H1 (cell line): ENCODE measurements at places on chromosomes 2 and 18.

DNA sequence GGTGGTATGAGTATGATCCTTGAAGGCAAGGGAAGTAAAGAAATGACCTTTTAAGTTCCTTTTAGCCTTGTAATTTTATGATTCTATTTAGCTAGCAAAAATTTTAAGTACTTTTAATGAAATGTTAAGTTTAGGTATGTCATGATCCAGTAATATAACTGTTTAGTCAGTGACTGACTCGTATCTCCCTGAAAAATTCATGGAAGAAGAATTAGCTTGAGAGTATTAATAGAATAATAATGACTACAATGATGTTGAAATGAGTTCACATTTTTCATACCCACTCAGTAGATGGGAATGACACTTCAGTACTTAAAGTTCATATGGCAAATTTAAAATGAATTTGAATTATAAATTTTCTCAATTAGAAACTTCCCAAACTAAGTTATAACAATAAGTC is 14.6 kb downstream of the RAB3GAP1 start:
- DNase-seq: no peak

DNA sequence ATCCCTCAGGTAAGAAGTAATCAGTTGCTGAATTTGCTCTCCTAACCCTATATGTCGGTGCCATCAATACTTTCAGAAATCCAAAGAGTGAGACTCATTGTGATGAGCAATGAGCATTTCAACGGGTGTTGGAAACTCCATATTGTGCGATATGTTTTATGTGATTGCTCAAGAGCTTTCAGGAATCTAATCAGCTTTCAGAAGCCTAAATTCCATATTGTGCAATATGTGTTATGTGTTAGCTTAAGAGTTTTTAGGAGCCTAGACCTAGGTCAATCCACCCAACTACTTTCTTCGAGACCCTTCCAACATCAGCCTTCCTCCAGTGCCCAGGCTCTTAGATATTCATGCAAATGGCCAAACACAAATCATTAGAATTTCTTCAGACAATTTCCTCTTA is 277.3 kb downstream of the DSC3 start:
- DNase-seq: no peak

GRCh38 chr2:74880054-74880728 is 46.3 kb downstream of the HK2 start:
- DNase-seq: no peak

- DNase-seq: peak; percentile 82
These were observed 12.7 kb downstream of the RMC1 start for GRCh38 chr18:23515911-23516546.

DNA sequence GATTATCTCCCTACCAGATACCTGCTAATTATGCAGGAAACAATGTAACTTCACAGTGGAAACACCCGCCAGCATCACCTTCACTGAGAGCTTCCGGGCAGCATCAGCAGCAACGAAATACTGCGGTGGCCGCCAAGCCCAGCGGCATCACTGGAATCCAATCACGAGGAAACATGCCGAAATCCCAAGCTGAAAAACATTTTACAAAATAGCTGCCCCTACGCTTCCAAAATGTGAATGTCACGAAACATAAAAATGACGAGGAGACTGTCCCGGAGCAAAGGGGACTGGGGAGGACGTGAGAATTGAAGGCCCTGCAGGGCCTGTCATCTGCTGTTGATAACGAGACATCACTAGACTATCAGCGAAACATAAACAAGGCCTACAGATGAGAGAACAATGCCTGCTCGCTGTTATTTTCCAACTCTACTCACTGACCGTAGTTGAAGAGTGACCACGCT is 82.6 kb downstream of the HDAC4 start:
- no peak for DNase-seq

DNA sequence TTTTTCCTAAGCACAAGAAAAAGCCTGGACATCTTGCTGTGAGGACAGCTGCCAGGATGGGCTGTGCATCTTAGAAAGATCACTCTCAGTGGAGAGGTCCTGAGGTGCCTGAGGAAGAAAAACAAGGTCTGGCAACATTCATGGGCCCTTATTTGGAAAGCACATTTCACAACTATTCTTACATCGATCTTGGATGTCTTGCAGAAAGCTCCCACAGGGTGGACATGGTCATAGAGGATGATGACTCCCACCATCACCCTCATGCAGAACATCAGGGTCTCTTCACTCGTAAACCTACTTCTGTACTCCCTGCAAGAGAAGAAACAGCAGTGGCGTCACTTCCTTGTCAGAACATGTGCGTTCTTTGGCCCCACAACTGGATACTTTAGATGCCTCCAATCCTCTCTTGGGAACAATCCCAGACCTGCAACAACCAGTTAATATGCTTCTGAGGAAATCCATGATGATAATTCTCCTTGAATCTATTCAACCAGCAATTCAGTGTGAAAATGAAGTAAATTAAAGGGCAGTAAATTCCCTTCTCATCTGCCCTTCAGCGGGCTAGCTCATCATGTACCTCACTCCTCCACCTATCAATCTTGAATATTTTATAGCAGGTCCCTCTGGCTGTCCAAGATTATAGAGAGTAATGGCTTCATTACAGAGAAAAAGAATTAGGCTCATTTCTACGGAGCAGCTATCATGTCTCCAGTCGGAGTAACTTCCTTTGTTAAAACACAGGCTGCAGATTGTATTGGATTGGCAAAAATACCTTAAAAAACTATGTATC is 106.2 kb downstream of the CYRIA start:
- no peak for DNase-seq

DNA sequence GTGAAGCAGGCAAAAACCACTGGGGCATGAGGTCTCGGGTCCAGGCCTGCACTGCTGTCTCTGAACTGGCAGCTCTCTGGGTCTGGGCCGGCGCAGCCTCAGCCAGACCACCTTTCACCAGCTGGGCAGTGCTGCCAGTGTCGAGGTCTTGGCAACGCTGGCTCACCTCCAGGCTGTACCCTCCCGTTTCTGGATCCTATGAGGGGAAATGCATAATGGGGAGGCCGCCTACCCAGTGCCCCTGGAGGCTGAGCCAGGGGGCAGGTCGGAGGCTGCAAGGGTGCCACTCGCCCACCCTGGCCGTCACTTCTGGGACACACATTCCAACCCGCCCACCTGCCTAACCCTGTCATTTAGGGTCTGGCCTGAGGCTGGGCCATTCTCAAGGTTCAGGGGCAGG is 24.6 kb downstream of the KIF1A start:
- DNase-seq: no peak

- DNase-seq: no peak
These were observed at the start of gene IGFBP2 for GRCh38 chr2:216632952-216633615. IGFBP2 (plus strand) TSS chr2:216633420; CDS start chr2:216633524, 104 bp downstream.

GRCh38 chr2:42793334-42794270 is 1.2 kb upstream of the HAAO start:
- no peak for DNase-seq

DNA sequence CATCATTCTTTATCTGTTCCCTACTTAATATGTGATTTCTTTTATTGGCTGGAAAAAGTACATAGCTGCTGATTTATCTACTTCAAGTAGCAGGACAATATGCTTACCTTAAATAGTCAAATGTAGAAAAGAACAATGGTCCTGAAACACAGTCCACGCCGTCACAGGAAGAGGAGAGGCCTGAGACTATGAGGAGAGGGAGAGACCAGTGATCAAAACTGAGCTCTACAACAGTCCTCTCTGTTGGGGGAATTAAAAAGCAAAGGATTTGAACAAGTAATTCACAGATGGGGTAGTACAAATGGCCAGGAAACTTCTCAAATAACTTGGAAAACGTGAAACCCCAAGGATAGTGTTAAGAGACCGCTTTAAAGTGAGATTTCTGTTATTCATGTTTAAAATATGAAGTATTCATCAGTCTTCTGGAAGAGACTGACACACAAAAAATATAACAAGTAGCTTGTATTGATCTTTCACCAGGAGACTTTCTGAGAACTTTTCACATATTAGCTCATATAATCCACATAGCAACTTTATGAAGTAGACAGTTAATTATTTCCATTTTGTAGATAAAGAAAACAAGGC is 20.2 kb downstream of the SCYGR8 start:
- no peak for DNase-seq

DNA sequence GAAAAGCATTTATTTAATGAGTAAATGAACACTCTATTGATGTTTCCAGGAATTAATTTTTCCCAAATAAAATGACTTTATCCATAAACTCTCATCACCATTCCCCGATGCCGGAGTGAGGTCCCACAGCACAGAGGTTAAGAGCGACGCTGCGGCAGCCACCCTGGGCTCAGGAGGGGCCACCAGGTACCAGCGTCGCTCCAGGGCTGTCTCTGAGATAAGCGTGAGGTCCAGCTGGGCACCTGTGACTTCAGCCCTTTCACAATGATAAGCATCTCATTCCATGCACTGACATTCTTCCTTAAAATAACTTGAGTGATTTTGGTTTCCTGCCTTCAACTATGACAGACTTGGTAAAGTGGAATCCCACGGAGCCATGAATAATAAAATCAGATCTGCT is 182.1 kb downstream of the TWIST2 start:
- no peak for DNase-seq

GRCh38 chr2:124678043-124678442 is 653.0 kb downstream of the CNTNAP5 start:
- no peak for DNase-seq

- no peak for DNase-seq
These were observed 1.3 kb upstream of the ZNF24 start for GRCh38 chr18:35345460-35345921.

DNA sequence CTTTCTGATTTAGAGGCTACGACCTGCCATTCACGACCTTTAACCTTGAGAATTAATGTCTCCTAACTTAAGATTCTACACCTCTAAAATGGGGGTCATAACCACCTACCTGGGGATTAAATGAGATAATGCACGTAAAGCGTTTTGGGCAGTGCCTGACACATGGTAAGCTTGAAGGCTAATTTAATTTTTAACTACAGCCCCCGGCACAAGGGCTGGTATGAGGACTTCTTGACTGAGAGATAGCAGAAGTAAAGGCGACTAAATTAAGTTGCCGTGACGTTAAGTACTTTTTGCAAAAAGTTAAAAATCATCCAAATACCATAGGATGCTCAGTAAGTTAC is 549 bp downstream of the MRPL35 start:
- DNase-seq: no peak

DNA sequence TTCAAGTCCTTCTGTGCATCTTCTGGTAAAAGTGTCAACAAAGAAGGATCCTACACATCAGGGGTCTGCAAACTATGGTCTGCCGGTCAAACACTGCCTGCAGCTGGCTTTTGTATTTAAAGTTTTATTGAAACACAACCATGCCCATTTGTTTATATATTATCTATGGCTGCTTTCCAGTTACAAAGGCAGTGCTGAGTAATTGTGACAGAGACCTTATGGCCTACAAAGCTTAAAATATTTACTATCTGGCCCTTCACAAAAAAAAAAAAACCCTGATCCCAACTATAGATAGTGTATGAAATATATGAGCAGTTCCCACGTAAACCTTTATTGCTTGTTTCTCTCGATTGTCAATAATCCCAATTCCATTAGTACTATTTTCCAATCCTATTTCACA is 101.4 kb downstream of the RBMS1 start:
- DNase-seq: no peak

DNA sequence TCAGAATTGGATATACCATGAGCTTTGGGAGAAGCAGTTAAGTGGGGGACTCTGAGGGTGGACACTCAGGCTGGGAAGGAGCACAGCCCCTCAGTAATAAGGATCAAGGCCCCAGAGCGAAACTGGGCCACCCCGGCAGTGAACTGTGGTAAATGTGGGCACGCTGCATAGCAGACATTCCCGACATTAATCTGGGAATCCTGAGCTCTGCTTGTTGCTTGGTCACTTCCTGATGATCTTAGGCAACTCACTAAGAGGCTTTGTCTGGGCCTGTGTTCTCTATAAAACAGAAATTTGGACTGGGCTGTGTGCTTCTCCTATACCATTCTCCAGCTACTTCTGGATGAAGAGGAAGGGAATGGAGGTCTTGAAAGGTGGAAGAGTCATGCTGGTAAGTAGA is 4.8 kb downstream of the TGFBRAP1 start:
- no peak for DNase-seq

- DNase-seq: no peak
These were observed 70.5 kb upstream of the PPP1CB start for GRCh38 chr2:28681158-28681571.

DNA sequence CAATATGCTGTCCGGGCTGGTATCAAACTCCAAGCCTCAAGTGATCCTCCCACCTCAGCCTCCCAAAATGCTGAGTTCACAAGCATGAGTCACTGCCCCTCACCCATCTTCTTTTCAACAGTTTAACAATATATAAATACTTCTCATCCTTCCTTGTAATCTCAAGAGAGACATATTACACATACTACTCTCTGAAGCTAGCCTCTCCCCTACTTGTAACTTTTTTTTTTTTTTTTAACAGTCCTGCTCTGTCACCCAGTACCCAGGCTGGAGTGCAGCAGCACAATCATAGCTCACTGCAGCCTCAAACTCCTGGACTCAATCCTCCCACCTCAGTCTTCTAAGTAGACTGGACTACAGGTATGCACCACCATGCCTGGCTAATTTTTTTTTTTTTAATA is 5.7 kb downstream of the GFPT1 start:
- no peak for DNase-seq

DNA sequence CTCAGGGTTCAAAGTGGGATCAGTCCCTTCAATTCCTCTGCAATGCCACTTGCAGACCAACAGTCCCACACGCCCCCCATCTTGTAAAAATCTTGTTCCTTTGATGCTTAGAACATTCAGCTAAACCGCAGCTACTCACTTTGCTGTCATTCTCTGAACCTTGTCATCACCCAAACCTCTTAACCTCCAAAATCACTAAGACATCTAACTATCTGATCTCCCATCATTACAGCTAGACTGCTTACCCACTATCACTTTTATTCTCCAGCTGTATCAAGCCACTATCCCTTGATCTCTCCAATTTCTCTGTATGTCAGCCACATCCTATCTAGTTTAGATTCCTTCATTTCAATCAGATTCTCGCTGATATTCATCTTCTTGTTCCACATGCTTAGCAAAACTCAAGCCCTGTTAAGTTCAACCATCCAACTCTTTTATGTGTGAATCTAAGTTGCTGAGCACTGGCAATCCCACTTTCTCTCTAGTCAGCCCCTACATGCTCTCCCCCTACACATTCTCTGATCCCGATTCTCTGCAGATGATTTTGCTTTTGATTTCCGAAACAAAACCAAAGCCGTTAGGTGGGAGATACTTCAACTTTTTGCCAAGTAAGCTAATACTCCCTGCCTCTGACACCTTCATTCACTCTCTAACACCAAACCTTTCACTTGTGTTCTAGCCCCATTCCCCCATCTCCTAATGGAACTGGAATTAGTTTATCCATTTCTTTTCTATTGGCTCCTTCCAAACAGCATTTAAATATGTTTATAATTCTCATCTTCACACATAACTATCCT is 4.6 kb downstream of the GTF3C2 start:
- no peak for DNase-seq

DNA sequence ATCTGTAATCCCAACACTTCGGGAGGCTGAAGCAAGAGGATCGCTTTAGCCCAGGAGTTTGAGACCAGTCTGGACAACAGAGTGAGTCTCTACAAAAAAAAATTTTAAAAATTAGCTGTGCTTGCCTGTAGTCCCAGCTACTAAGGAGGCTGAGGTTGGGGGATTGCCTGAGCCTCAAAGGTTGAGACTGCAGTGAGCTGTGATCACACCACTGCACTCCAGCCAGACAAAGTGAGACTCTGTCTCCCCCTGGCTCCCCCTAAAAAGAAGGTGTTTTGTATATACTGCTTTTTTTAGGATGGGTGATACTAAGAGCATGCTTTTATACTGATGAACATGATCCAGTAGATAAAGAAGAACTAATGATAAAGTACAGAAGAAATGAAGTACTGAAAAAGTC is 145.0 kb downstream of the BAZ2B start:
- DNase-seq: no peak
